ENCODE measurements at places on chromosomes 13 and 19.

GRCh38 chr13:96426167-96426566 lies 336.3 kb downstream of the HS6ST3 start:
- DNase-seq: no peak

GRCh38 chr13:111365149-111366005 lies 44.9 kb downstream of the TEX29 start:
- no peak for DNase-seq

GRCh38 chr19:45659096-45659729 lies 8.8 kb upstream of the GIPR start:
- no peak for DNase-seq

DNA sequence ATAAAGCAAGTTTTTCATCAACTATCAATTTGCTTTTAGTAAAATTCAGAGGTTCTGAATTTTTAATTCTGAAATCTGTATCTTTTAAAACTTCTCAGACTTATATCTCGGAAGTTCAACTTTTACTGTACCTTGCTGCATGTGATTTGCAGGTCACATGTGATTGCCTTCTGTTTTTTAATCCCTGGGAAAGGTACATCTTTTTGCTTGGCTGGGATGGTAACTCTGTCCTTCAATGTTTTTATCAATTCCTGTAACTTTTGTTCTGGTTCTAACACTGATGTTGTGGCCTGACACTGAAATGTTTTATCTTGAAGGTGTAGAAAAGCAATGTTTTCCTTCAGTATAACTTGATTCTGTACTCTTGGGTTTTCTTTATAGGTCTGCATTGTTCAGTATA lies 16.2 kb upstream of the NAA16 start:
- DNase-seq: no peak

DNA sequence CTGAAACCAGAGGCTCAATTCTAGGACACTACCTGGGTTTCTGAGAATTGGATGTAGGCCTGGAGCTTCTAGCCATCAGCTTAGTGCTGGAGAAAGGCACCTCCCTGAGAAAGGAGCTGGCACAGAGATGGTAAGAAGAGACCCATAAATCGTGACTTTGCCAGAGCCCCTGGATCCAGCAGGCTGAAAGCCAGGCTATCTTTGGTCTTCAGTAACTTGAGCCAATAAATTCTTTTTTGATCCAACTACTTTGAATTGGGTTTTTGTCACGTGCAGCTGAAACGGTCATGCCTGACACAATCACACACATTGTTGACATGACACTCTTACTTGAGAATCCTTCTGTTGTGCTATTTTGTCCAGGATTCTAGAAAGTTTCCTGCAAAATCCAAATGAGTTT lies 103.4 kb downstream of the LHFPL6 start:
- DNase-seq: no peak

- DNase-seq: no peak
These were observed 11.6 kb upstream of the CLDN10 start for GRCh38 chr13:95540888-95541287.

DNA sequence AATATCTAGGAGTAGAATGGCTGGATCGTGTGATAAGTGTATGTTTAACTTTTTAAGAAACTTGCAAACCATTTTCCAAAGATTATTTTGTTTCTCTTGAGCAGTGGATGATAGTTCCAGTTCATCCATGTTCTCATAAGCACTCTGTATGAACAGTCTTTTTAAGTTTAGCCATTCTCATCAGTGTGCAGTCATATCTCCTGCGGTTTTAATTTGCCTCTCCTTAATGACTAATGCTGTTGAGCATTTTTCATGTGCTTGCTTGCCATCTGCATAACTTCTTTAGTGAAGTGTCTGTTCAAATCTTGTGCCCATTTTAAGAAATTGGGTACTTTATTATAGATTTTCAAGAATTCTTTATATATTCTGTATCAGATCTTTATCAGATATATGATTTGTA lies 58.6 kb downstream of the WASF3 start:
- DNase-seq: no peak

DNA sequence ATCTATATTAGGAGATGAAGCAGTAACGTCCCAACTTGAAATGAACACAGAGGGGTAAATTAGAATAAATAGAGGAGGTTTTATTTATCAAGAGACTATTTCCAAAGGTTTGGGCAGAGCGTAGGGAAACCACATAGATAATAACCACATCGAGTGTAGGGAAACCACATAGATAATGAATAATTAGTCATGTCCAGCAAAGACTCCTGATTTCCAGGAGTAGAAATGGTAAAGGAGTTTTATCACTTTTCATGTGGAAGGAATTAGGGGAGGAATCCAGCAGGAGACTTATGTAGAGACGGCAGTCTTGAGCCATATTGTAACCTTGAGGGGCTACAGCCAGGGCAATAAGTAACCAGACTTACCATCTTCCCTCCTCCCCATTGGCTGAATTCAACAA lies 136.3 kb upstream of the CSNK1A1L start:
- DNase-seq: no peak

DNA sequence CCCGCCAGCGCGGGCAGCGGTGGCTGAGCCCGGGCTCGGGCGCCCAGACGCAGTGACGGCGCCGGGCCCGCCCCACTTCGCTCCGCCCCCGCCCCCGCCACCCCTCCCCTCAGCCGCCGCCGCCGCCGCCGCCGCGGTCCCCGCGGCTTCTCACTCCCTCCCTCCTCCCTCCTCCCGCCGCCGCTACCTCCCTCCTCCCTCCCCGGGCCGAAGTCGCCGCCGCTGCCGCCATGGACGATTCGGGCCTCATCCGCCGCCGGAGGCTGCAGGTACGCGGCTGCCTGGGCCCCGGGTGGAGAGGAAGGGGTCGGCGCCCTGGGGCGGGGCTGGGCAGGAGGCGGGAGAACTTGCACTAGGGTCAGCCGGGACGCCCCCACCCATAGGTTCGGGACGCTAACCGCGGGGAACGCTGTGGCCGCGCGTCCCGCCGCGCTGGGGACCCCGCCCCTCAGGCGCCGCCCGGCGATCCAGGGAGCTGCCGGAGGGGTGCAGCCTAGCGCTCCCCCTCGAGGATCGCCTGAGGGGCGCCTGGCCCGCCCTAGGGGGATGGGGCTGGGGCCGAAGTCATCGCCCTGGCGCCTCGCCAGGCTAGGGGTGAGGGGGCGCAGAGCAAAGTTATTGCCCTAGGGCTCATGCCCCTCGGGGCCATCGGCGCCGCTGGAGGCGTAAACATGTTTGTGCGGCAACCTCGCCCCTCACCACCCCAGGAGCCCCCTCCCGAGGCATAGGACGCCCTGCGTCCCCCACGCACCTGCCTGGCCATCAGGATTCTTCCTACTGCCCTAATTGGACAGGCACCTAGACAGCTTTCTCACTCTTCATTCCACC lies 427 bp downstream of the RTBDN start:
- no peak for DNase-seq

DNA sequence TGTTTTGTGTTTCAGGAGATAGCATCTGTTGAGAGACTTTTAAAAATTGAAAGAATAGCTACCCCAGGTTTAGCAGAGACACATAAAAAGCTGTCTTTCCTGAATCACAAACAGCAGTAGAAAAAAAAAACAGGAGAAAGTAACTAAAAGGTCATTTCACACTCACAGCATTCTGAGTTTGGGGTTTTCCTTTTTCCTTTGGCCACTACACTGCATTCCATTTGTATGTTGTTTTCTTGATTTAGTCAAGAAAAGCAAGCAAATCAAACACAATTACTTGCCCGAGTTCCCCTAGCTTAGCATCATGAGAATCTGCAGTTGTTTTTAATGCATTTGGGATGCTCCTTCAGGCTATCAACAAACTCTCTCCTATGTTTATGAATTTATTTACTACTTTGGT lies 161.0 kb downstream of the KCTD12 start:
- no peak for DNase-seq

- no peak for DNase-seq
These were observed 211.9 kb downstream of the OLFM4 start for GRCh38 chr13:53240401-53241025.

DNA sequence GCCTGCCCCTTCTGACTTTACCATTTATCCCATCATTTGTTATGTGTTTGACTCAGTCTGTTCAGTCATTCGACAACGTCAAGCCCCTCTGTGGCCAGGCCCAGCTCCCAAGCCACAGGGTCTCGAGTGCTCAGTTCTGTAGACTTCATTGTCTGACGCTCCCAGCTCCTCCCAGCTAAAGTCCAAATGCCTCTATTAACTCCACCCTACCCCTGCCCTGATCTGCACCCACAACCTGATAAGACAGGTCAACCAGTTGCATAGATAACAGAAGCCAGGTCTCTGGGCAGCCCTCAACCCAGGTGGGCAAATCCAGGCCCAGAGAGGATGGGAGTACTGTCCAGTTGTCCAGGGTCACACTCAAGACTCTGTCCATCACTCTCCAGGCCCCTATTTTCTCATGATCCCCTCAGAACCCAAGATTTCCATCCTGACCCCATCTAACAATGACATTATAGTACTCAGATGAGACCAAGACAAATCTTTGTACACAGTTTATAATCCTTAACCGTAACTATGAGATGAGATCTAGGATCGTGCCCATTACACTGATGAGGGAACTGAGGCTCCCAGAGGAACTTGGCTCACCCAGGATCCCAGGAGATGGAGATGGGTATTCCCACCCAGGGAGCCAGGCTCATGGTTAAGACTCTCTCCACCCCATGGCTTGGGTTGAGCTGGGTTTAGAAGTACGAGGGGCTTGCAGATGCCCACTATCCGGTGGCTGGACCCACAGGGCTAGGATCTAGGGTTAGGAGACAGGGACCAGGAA lies 1.1 kb downstream of the TM6SF2 start:
- DNase-seq: no peak

DNA sequence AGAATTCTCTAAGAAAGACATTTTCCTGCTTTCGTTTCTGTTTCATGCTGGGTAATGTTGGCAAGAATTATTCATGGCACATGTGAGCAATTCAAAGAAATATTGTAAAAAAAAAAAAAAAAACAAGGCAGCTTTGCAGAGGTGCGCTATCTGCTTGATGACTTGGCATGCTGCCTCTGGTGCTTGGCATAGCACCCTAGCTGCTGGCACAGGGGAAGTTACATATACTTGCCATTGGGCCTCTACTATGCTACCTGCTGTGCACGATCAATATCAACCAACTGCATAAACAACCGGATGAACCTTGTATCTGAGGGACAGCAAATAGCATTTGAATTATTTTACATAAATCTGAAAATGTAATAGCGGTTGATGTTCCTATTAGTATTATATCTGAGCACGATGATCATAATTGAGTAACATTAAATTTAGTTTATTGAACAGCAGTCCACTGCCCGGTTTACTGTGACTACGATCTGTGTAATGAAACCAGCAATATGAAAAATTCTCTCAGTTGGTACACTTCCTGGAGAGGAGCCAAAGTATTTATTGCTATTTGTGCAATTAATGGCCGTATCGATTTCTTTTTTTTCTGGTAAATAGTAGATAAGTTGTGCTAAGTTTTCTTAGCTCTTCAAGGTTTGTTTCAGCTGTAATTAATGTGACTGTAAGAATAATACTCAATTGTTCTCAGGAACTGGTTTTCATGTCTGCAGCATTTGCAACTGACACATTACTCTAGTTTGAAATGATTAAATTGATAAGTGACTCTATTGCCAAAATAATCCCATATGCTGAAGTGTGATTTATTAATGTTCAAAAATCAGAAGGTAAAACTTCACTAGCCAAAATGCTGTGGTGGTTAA lies 717.3 kb downstream of the DACH1 start:
- DNase-seq: no peak

DNA sequence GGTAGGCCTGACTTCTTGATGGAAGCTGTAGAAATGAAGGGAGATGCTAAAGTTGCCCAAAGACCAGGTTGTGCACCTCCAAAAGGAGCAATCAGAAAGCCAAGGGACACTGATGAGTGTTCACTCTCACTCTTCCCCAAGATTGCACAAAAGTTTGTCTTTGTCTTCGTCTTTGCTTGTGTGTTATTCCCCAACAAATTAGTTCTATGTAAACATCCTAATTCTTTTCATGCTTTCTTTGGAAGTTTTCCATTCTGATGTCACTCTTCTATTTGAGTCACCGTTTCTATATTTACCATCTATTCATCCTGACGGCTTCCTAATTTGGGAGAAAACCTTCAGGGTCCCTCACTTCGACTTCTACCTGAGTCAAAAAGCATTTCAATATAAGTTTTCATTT lies 3.7 kb upstream of the TMEM272 start:
- DNase-seq: no peak

DNA sequence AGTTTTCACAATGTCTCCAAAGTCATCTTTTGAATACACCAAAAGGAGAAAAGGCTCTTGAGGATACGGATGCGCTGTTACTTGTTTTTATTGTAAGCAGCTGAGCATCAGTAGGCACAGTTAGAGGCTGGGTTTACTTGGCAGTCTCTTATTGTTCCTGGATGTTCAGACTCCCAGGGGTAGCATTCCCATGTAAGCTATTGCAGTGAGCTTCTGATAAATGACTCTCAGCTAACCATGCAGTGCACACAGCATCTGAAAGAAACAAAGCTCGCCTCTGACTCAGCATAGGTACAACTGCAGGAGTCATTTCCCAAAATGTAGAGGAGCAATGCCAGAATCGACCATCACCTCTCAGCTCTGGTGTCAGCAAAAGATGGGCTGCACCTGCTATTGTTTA lies 84.8 kb downstream of the DCT start:
- DNase-seq: no peak

DNA sequence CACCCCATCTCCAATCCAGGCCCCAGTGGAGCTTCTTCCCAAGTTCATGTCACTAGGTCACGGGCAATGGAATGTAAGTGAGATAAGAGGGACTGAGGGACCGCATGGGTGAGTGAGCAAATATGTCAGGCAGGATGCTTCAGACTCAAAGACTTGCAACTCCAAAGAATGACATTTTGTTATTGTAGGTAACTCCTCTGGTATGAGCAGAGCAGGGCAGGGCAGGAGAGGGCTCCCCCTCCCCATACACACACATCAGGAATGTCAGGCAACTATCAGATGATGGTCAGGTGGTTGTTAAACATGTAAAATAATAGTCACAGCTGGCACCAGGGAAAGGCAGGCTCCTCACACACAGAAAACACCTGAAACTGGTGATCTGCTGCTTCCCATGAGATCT lies 10.6 kb downstream of the ERVV-2 start:
- no peak for DNase-seq

GRCh38 chr19:18401580-18402112 lies 4.2 kb upstream of the LRRC25 start:
- no peak for DNase-seq

DNA sequence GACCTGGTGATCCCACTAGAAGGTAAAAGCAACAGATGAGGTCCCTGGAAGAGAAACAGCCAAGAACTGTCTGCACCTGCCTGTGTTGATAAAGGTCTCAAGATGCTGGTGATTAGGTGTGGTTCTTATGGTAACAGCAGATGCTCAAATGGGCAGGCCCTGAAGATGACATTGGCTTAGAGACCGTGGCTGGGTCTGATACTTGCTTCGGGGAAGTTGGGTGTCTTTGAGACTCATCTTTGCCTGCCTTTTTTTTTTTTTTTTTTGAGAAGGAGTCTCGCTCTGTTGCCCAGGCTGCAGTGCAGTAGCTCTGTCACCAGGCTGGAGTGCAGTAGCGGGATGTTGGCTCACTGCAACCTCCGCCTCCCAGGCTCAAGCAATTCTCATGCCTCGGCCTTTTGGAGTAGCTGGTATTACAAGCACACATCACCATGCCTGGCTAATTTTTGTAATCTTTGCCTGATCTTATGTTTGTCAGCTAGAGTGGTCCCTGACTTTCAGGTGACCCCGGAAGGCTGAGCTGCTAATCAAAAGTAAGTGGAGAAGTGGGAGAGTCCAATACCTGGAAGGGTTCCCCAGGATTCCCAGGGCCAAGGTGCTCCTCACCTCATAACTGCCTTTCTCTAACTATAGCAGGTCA lies 7.9 kb downstream of the SLC25A23 start:
- no peak for DNase-seq

GRCh38 chr13:44801990-44802389 lies 187.3 kb downstream of the NUFIP1 start:
- no peak for DNase-seq

- no peak for DNase-seq
These were observed 162.8 kb upstream of the SOX1 start for GRCh38 chr13:111904166-111904565.
